ENCODE measurements at places on chromosomes 6 and 20. TPM values are rescaled to one million over a fixed set of nuclear protein-coding genes. Genes with fewer than 3 reads are reported as not detected.

ULBP3 gene
- 10.9 TPM for total RNA-seq

PDE7B gene
- total RNA-seq: 3.2 TPM

CASS4 gene
- not detected for total RNA-seq

DNA sequence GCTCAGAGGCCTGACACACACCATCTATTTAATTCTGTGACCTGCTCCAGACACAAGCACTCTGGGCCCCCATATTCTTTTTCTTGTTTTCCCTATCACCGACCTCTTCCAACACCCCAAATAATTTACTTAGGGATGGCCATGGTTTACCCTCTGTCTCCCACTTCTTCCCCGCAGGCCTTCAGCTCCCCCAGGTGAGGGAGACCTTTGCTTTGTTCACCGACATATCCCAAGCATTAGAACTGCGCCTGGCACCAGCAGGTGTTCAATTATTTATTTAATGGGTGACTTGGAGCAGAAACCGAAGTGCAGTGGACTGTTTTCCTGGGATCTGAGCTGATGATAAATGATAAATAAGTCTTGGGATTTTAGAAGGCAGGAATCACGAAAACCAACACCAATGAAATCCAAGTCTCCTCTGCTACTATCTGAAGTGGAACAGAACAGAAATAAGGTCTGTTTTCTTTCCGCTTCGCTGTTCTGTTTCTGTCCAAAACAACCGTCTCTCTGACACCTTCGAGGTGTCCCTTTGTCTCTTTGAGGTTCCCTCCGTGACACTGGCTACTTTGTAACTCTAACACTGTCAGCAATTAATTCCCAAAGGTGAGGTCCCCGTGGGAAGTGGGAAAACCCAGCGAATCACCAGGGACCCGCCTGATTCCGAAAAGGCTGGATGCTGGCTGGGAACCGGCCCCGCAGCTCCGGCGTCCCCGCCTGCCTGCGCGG is 1.1 kb upstream of the RIN2 start:
- no peak for DNase-seq

GRCh38 chr6:39778581-39779255 is 13.5 kb upstream of the DAAM2 start:
- DNase-seq: no peak

DNA sequence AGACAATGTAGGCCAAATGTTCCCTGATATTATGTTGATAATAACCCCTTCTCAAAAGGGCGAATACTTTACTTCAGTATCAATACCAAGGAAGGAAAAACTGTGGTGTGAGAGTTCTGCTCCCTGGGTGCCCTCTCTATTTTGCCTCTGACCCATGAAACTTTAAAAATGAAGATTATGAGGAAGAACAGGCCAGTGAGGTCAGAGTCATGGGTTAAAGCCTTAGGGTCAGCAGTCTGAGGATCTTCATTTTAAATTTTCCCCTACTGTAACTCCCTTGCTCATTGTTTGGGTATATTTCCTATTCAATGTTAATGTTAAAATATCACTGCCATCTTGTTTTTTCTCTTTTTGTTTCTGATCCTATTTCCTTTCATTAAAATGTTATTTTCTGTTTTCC is 47.9 kb downstream of the PRKN start:
- DNase-seq: no peak

DNA sequence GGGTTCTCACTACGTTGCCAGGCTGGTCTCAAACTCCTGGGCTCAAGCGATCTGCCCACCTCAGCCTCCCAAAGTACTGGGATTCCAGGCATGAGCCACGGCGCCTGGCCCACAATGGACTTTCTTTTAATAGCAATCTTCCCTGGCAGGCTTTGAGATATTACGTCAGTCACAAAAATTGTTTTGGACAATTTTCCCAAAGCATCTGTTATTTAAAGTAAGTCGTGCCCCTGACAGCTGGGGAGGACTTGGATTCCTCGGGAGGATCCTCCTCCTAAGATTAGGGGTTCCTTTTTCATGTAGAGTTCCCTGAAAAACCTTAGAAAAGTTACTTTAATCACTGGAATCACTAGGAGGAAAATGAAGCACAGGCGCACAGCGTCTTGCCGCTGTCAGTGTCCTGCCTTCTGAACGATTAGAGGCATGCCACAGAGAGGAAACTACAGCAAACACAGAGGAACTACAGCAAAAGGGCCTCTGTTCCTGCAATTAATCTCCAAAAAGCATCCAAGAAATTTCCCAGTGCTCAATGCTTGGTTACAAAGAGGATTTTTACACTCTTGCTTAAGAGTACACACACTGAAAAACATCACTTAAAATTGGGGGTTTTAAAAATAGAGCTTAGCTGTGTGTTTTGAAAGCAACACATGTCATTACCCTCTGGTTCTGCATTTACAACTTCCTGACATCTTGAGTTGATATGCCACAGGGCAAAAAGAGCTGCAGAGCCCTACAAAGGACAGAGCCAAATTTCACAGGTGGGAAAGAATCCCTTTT is 4.5 kb downstream of the ACSS1 start:
- no peak for DNase-seq

- no peak for DNase-seq
These were observed 41.2 kb downstream of the SLX4IP start for GRCh38 chr20:10476319-10476724.

- DNase-seq: no peak
These were observed 482.0 kb upstream of the CHD6 start for GRCh38 chr20:42100137-42100704.
